ENCODE measurements at places on chromosomes 3 and 15.

GRCh38 chr3:24363242-24363641 lies 131.4 kb downstream of the THRB start:
- no peak for DNase-seq

DNA sequence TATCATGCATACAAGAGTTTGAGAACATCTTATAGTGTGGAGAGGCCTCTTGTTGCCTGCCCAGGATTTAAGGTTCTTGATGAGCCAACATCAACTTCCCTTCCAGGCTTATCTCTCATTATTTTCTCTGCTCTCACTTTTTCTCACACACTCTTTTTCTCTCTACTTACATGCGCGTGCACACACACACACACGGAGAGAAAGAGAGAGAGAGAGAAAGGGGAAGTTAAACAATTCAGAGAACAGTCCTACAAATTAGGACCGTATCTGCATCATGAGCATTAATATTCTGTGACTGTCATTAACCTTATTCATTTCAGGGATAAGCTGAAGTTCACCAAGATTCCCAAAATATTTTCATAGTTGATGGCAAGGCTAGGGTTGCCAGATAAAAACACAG lies 269.0 kb downstream of the ZNF621 start:
- no peak for DNase-seq

DNA sequence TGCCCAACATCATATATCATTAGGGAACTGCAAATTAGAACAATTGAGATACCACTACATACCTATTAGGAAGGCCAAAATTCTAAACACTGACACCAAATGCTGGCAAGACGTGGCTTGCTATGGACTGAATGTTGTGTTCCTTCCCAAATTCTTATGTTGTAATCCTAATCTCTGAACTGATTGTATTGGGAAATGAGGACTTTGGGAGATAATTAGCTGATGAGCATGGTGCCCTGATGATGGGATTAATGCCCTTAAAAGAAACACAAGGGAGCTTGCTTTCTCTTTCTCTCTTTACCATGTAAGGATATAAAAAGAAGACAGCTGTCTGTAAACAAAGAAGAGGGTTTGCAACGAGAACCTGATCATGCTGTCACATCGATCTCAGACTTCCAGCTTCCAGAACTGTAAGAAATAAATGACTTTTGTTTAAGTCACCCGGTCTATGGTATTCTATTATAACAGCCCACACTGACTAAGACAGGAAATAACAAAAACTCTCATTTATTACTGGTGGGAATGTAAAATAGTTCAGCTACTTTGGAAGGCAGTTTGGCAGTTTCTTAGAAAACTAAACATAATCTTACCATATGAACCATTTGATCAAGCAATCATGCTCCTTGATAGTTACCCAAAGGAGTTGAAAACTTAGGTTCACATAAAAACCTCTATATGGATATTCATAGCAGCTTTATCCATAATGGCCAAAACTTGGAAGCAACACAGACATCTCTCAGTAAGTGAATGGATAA lies 458.3 kb upstream of the CBLB start:
- no peak for DNase-seq

DNA sequence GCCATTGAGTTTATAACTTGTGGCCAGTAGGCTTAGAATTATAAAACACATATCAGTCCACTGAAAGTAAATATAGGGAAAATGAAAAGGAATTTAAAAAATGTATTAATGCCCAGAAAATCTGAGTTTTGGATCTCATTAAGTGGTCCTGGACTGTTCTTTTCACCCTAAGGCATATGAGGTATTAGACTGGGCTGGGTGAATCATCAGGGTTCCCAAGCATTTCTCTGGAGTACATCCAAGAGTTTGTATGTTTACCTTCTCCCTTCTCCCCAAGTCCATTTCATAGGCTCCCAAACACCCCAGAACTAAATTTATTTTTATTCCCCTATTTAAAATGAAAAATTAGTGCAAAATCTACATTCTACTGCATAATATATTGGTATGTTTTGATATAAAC lies 31.9 kb upstream of the SPTSSB start:
- peak; percentile 52 for DNase-seq

DNA sequence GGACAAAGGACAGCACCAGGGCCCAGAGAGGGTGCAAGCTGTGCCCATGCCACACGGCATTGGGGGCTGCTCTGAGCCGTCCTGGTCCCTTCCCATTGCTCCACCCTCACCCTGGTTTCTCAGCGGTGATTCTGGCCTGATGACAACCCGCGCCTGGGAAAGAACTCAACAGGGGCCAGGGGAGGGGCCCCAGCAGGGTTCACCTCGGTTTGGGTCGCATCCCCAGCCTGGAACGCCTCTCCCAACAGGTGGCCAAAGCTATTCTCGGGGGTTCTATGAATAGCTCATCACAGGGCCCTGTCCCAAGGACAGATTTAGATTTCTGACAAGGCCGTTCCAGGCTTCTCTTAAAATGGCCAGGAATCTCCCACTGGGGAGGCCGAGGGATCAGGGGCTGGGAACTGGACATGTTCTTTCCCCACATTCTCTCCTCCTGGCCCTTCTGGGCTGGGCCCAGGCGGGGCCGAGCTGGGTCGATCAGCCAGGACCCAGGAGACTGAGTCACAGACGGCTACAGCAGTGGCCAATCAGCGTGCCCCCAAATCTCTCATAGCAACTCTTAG lies 17.9 kb downstream of the GRIP2 start:
- DNase-seq = no peak

DNA sequence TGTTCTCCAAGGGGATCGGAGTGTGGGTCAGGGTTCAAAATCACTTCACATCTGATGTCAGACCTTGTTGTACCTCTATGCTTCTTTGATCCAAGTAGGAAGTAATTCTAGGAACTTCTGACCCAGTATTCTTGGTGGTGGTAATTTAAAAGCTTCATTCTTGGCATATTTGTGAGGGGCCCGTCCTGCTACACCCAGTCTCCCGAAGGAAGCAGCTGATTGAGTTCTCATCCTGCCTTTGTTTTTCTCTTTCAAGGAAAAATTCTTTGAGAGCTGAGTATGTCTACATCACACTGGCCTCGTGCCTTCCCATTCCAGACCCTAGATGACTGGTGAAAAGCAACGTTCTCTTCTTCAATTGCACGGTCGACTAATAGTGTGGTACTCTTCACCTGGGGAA lies 234.4 kb upstream of the TPRG1 start:
- no peak for DNase-seq

GRCh38 chr3:152202976-152203626 lies 65.6 kb upstream of the MBNL1 start:
- DNase-seq = no peak

DNA sequence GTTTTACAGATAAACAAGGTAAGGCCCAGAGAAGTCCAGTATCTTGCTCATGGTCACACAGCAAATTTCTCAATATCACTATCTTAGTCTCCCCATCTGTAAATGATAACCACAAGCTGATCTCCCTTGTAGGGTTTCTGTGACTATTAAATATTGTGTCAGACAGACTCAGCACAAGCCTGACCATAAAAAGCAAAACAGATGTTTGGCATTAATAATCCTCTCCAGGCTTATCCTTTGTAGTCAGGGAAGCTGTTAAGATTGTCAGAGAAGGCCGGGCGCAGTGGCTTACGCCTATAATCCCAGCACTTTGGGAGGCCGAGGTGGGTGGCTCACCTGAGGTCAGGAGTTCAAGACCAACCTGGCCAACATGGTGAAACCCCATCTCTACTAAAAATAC lies 173.2 kb upstream of the PRICKLE2 start:
- DNase-seq = no peak

GRCh38 chr3:143410259-143410658 lies 290.7 kb downstream of the CHST2 start:
- DNase-seq = no peak

GRCh38 chr3:160678292-160678842 lies 1.4 kb downstream of the ARL14 start:
- no peak for DNase-seq

DNA sequence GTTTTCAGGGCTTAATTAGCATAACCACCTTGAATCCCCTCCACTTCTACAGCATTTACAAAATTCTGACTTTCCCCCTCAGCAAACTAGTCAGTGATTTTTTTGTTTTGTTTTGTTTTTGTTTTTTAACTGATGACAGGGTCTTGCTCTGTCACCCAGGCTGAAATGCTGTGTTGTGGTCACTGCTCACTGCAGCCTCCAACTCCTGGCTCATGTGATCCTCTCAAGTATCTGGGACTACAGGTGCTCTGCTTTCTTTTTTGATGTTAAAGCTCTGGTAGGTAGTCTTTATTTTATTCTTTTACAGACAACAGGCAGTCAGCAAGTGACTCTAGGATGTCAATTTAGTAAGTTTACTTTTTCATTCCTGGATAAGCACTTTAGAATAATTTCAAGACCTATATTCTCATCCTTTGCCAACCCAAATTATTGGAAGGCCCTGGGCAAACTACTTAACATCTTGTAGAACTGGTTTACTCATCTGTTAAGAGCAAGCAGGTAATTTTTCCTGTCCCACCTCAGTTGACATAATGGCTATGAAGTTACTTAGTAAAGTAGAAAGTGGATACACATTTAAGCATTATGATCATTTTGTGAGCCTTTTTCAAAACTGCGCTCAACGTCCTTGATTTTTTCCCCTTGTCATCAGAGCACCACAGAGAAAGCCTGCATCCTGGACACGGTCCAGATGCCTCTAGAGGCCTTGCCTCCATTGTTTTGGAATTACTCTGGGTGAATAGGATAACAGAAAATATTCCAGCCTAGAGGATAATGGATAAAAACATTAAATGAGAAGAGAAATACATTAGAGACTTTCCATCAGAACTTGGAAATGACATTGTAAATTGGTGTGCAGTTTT lies 69.9 kb upstream of the NDUFB4 start:
- no peak for DNase-seq

DNA sequence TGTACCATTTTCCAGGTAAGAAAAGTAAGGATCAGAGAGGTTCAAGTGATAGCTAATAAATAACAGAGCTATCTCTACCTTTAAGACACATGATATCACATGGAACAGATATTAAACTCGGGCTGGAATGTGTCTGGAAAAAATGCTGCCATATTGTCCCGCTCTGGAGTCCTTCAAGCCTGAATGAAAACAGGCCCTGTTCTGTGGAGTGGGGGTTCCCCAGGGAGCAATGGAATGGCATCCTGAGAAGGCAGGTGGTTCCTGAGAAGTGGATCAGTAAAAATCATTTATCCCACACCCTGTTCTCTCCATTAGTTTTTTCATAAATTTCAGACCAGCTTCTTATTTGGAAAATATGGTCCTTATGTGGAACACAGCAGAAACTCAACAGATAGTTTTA lies 57.3 kb upstream of the PRTG start:
- no peak for DNase-seq

DNA sequence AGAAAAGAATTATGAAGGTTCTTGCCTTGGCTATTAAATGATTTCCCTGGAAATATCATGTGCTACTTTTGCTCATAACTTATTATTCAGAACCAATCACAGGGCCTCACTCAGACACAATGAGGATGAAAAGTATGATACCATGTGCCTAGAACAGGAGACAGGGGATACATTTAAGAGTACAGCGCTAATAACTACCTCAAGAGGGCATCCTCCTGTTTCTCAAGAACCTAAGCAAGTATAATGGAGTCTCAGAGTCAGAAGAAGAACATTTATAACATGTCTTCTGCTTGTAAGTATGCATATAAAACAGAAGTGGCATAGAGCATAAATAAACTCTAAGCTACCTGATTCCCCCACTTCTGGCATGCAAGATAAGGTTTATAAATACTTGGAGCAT lies 125.4 kb upstream of the MME start:
- DNase-seq = peak; percentile 31

DNA sequence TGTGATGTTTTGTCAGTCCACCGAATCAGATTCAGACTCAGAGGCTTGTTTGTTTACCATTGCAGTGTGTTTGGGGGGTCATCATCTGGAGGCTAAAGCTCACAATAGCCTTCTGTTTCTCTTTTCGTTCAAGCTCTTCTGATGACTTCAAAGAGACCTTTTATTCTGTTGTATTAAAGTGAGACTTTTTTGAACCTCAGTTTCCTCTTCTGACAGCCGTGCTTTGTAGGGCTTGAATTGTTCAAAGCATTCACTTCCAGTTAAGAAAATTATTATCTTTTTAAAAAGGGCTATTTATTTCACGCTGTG lies 1.3 kb downstream of the PXK start:
- DNase-seq = no peak

DNA sequence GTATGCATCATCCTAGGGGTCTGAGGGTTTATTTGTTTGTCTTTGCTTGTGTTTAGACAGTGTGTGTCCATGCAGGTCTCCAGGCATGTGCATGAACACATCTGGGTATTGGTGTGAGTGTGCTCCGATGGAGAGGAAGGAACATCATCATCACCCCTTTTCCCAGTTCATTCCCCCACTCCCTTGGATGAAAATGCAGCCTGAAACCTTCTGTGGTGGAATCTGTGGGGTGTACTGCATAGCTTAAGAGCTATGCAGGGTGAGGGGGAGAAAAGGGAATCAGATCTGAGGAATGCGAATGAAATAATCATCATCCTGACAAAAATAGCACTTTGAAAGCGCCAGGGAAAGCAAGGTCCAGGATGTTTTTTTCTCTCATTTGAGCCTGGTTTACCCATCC lies 520.1 kb downstream of the NTRK3 start:
- DNase-seq = no peak

GRCh38 chr3:186193534-186194450 lies 84.9 kb upstream of the ETV5 start:
- DNase-seq = no peak

DNA sequence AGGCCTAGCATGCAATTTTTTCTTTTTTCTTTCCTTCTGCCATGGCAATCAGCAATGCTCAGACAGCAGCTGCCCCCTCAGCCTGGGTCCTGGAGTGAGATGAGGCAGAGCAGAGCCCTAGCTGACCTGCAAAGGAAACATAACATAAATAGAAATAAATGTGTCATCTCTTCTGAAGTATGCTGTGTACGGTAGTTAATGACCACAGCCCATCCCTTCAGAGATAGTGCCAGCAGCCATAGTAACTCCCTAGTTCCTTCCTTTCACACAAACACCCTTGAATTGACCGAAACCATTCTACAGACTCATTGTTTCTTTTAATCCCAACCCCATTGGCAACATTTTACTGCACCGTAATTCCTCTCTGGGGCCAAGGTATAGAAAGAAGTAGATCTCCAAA lies 8.4 kb upstream of the CD47 start:
- no peak for DNase-seq

- no peak for DNase-seq
These were observed 55.4 kb downstream of the ASTE1 start for GRCh38 chr3:130971208-130971607.

GRCh38 chr3:22565393-22565792 lies 637.7 kb upstream of the UBE2E2 start:
- no peak for DNase-seq

GRCh38 chr3:193620650-193621049 lies 27.6 kb downstream of the OPA1 start:
- DNase-seq = no peak

- no peak for DNase-seq
These were observed 54.4 kb downstream of the DCUN1D1 start for GRCh38 chr3:182925944-182926337.

- DNase-seq = no peak
These were observed 26.4 kb downstream of the GNB5 start for GRCh38 chr15:52164631-52165265.

DNA sequence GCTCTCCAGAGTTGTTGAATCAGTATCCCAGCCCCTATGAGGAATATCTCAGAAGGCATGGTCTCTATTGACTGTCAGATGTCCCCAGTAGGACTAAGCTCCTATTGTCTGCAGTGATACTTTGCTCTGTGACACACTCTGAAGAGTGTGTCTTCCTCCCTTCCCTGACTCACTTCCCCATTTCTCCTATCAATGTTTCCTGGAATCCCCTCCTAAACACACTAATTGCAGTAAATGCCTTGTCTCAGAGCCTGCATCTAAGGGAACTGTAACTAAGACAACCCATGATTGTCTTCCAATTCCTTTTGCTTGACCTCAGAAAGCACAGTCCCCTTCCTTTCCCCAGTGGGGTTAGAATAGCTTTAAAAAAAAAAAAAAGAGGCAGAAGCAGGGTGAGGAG lies 397.3 kb upstream of the PROK2 start:
- DNase-seq = no peak

Data from RWPE1 (cell line).